ENCODE measurements at places on chromosomes 16 and 17. TPM values are rescaled to one million over a fixed set of nuclear protein-coding genes. Genes with fewer than 3 reads are reported as not detected.

DNA sequence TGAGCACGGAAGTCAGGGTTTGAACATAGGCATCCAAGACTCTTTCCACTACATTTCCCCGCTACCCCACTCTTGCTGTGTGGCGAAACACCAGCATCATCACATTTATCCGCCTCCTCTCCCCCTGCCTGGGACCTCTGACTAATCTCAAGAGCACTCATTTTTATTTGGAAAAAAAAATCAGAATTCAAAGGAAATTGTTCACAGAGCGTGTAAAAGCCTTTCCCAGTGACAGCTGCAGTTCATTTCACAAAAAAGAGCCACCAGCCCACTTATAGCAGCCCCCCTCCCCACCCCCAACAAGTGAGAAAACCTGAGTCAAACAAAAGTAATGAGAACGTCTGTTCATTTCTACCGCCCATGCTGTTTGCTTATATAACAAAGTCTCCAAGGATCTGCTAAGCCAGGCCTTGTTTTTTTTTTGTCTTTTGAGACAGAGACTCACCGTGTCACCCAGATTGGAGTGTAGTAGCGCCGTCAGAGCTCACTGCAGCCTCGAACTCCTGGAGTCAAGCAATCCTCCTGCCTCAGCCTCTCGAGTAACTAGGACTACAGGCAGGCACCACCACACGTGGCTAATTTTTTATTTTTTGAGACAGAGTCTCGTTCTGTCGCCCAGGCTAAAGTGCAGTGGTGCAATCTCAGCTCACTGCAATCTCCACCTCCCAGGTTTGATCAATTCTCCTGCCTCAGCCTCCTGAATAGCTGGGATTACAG is 48.3 kb upstream of the HAPSTR1 start:
- H3K4me1 ChIP-seq: peaks cover 7% of the 10 kb centered on the region
- H3K27ac ChIP-seq: no peak overlapping the region
- H3K36me3 ChIP-seq: no peaks in the 10 kb centered on the region
- H3K27me3 ChIP-seq: no peaks in the 10 kb centered on the region

- H3K27ac ChIP-seq: no peak overlapping the region
- peaks cover 20% of the 10 kb centered on the region for H3K4me1 ChIP-seq
- H3K4me3 ChIP-seq: no peak overlapping the region
- no peak for DNase-seq
- H3K27me3 ChIP-seq: no peaks in the 10 kb centered on the region
Measured at GRCh38 chr16:15647294-15648014, 2.6 kb upstream of the NDE1 start.

DNA sequence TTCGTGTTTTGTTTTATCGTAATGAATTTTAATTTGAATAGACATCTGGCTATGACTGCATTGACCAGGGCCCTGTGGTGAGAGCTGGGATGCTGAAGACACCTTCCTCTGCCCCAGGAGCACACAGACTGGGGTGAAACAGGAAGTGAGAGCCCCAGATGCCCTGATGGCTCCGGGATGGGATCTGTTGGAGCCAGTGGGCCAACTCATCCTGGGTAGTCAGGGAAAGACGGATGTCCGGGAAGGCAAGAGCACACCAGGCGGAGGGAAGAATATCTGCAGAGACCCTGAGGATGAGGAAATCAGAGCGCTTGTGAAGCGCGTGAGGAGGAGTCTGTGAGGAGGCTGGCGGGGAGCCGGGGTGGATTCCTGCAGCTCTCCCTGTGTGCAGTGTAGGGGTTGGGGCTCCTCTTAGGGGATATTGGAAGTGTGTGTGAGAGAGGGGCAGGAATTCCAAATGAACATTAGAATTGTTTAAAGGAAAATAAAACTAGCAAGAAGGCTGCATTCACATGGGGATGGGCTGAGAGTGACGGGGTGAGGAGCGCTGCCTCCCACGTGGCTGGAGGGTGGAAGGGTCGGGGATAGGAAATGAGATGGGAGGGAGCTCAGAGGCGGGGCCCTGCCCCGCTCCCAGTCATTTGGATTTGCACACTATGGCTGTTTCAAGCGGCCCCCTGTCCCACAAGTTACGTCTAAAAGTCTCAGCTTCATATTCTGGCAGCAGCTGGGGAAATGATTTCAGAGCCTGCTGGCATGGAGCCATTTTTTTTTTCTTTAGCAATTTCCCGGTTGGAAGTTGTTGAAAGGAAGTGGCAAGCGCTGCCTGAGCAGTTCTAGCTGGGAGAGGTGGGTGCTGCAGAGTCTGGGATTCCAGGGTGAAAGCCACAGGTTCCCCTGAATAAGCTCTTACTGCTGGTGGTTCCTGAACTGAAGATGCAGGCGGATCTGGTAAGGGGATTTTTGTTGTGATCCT is 71.2 kb upstream of the LGALS9 start:
- peaks cover 6% of the 10 kb centered on the region for H3K36me3 ChIP-seq
- H3K4me1 ChIP-seq: peaks cover 28% of the 10 kb centered on the region
- no peak overlapping the region for H3K4me3 ChIP-seq
- peak; percentile 86 for DNase-seq
- peak overlapping the region; percentile 75 for H3K27ac ChIP-seq
- no peaks in the 10 kb centered on the region for H3K27me3 ChIP-seq

DNA sequence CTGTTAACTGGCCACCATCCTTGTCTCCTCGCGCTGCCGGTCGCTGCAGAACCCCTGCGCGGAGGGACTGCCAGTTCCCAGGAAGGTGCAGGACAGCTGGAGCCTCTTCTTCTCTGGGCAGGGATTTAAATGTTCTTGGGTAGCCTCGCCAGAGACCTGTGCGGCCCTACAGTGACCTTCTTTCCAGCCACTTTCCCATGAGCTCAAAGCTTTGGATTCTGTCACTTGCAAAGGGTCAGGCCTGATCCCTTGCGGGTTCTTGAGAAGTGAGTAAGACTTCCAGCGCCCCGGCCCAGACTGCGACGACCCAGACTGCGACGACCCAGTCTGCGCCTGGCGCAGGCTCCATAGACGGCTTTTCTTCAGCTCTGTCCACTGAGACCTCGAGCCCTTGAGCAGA is 1.4 kb upstream of the SLFN5 start:
- DNase-seq: no peak
- H3K4me1 ChIP-seq: peaks cover 26% of the 10 kb centered on the region
- H3K36me3 ChIP-seq: no peaks in the 10 kb centered on the region
- peaks cover 5% of the 10 kb centered on the region for H3K27me3 ChIP-seq

DNA sequence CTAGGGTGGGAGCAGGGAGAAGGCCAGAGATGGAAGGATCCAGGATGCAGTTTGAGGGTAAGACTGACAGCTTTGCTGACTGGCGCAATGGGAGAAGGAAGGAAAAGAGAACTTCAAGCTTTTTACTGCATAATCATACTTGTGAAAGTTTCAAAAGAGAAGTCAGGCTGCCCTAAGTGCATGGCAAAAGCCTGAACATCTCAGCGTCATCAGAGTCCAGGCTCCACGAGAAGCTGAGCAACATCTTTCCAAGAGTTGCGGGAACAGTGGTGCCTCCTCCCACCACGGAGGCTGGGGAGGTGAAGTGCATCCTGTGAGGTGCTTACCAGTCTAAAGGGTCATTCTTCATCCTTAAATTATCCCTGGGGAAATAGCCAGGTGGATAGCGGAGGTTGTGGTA is 26.9 kb upstream of the SLC38A8 start:
- no peak for DNase-seq
- no peak overlapping the region for H3K4me3 ChIP-seq
- H3K36me3 ChIP-seq: peaks cover 51% of the 10 kb centered on the region
- H3K27me3 ChIP-seq: no peaks in the 10 kb centered on the region
- H3K4me1 ChIP-seq: peaks cover 6% of the 10 kb centered on the region

- H3K27ac ChIP-seq: no peak overlapping the region
- DNase-seq: peak; percentile 94
- H3K4me1 ChIP-seq: peaks cover 4% of the 10 kb centered on the region
- peak overlapping the region; percentile 13 for H3K4me3 ChIP-seq
Measured at GRCh38 chr17:45740553-45741330, 43.4 kb upstream of the CRHR1 start.

- H3K4me1 ChIP-seq: peaks cover 82% of the 10 kb centered on the region
- H3K36me3 ChIP-seq: peaks cover 20% of the 10 kb centered on the region
- no peak for DNase-seq
- H3K4me3 ChIP-seq: no peak overlapping the region
Measured at GRCh38 chr17:57290981-57291380, 34.7 kb downstream of the MSI2 start.

- H3K4me1 ChIP-seq: peaks cover 45% of the 10 kb centered on the region
- no peak overlapping the region for H3K27ac ChIP-seq
- H3K4me3 ChIP-seq: no peak overlapping the region
Measured at GRCh38 chr16:8956265-8957062, 7.2 kb downstream of the USP7 start.

- H3K27me3 ChIP-seq: no peaks in the 10 kb centered on the region
- H3K4me1 ChIP-seq: peaks cover 12% of the 10 kb centered on the region
- peak; percentile 6 for DNase-seq
- no peak overlapping the region for H3K4me3 ChIP-seq
Measured at GRCh38 chr16:67993207-67994039, 5.9 kb downstream of the DPEP2 start.

- no peak for DNase-seq
- no peaks in the 10 kb centered on the region for H3K27me3 ChIP-seq
- H3K36me3 ChIP-seq: peaks cover 76% of the 10 kb centered on the region
Measured at GRCh38 chr16:81700780-81701165, 78.3 kb upstream of the PLCG2 start.

GRCh38 chr17:82098939-82099763 is 1.1 kb upstream of the FASN start:
- peaks cover 66% of the 10 kb centered on the region for H3K4me1 ChIP-seq
- peaks cover 62% of the 10 kb centered on the region for H3K36me3 ChIP-seq
- no peak for DNase-seq
- peak overlapping the region; percentile 86 for H3K27ac ChIP-seq
- H3K27me3 ChIP-seq: no peaks in the 10 kb centered on the region

- H3K4me1 ChIP-seq: no peaks in the 10 kb centered on the region
- no peaks in the 10 kb centered on the region for H3K36me3 ChIP-seq
- no peak for DNase-seq
- H3K27ac ChIP-seq: no peak overlapping the region
Measured at GRCh38 chr17:16617481-16618060, 36.1 kb downstream of the ZNF624 start.

GRCh38 chr17:36937959-36938565 is 787 bp downstream of the LHX1 start:
- DNase-seq: peak; percentile 42
- peak overlapping the region; percentile 24 for H3K4me3 ChIP-seq
- peaks cover 100% of the 10 kb centered on the region for H3K27me3 ChIP-seq
- peaks cover 10% of the 10 kb centered on the region for H3K36me3 ChIP-seq
- peaks cover 86% of the 10 kb centered on the region for H3K4me1 ChIP-seq
- H3K27ac ChIP-seq: no peak overlapping the region

DNA sequence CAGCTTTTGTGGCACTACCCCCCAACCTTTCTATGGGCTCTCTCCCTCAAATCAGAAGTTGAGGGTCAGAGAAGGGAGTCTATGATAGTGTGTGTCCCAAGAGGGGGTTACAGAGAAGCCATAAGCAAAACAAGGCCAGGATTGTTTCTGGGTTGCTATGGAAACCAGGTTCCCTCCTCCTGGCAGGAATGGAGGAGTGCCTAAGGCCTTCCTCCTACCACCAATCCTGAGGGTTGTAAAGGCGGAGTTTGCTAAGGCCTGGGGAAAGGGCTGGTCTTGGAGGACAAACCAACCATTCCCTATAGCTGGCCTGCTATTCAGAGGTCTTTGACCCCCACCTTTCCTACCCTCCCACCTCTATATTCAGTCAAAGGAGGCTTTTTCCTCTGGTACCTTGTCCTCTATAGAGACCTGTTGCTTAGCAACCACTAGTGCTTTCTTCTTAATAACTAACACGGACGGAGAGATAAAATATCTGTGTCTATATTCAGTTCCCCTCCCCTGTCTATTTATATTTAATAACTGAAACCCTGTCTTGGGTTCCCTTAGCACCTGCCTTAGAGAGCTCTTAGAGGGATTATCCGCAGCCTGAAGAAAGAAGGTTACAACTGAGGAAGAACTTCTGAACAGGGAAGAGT is 43.4 kb downstream of the NEUROD2 start:
- no peaks in the 10 kb centered on the region for H3K27me3 ChIP-seq
- no peak for DNase-seq
- peaks cover 44% of the 10 kb centered on the region for H3K4me1 ChIP-seq
- peaks cover 12% of the 10 kb centered on the region for H3K36me3 ChIP-seq
- peak overlapping the region; percentile 52 for H3K27ac ChIP-seq

DNA sequence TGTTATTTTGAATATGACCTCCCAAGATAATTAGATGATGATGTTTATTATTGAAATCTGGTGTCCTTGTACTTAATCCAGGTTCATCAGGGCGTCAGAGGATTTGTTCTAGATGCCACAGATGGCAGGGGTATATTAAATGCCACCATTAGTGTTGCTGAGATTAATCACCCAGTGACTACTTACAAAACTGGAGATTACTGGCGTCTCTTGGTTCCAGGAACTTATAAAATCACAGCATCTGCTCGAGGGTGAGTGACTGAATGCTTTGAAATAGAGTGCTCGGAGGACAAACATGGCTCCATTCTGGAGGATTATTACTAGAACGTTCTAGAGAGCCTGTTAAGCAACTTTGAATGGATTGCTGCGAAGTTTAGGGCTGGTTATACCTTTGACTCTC is 33.5 kb upstream of the GOSR1 start:
- no peaks in the 10 kb centered on the region for H3K4me1 ChIP-seq
- H3K27me3 ChIP-seq: no peaks in the 10 kb centered on the region
- no peak overlapping the region for H3K27ac ChIP-seq

GRCh38 chr17:77892469-77893143 is 65.9 kb upstream of the TNRC6C start:
- H3K27ac ChIP-seq: no peak overlapping the region
- no peaks in the 10 kb centered on the region for H3K27me3 ChIP-seq
- DNase-seq: no peak
- no peak overlapping the region for H3K4me3 ChIP-seq
- no peaks in the 10 kb centered on the region for H3K36me3 ChIP-seq

DNA sequence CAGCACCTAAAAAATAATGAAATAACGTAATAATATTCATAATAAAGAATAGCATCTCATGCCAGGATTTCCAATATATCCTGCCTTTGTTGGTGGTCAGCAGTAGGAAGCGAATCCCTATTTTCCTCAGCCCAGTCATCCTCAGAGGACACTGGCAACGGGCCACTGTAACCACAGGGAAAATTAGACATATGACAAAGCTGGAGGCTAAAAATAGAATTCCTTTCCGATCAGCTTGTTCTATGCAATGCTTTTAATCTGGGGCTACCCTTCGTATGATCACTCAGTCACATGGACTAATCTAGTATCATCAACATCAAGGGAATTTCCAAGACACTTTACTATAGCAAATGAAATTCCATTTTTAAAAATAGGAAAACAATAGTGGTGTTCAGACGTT is 246.9 kb upstream of the KCNJ16 start:
- H3K27me3 ChIP-seq: no peaks in the 10 kb centered on the region
- H3K4me3 ChIP-seq: no peak overlapping the region
- H3K36me3 ChIP-seq: no peaks in the 10 kb centered on the region
- H3K27ac ChIP-seq: no peak overlapping the region
- DNase-seq: no peak

DNA sequence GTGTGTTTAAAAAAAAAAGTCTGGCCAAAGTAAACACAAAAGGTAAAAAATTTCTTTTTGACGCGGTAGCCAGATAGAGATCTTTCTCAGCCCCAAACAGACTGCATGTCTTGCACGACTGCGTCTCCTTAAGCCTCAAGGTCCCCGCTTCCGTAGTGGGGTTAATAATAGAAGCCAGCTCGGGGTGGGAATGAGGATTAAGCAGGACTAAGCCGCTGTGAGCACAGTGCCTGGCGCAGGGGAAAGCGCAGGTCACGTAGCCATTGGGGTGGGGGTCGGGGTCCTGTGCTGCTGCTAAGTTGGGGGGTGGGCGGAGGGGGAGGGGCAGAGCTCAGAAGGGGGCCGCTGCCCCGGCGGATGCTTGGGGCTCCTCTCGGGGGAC is 521 bp downstream of the GGA2 start:
- no peaks in the 10 kb centered on the region for H3K27me3 ChIP-seq
- H3K36me3 ChIP-seq: peaks cover 8% of the 10 kb centered on the region
- H3K27ac ChIP-seq: no peak overlapping the region
- peaks cover 21% of the 10 kb centered on the region for H3K4me1 ChIP-seq
- no peak for DNase-seq

The ABCC3 gene
- 0.69 TPM for total RNA-seq

The CRISPLD2 gene
- total RNA-seq: 15.8 TPM

The ITGAL gene
- 1.2 TPM for total RNA-seq
